ENCODE measurements at places on chromosomes 1 and 21.

DNA sequence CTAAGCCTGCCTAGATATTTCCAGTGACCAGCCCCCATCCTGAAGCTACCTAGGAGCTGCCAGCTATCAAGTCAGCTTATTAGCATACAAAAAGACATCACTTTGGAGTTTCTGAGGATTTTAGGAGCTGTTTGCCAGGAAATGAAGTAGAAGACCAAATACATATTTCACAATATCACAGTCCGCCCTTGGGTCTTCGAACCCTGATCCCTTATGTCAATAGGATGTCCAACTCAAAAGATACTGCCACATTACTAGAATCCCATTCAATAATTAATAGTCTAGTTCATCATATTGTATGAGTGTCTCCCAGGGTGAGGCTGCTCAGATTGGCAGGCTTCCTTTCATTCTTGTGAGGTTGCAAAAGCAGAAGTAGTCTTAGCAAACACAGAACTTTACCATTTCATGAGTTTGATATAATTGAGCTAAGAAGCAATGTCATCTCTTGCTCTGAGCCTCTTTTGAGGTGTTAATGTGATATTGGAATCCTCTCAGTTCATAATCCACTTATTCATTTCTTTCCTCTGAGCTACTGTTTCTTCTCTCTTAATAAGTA lies 13.6 kb downstream of the IPO9 start:
- no peak for DNase-seq

DNA sequence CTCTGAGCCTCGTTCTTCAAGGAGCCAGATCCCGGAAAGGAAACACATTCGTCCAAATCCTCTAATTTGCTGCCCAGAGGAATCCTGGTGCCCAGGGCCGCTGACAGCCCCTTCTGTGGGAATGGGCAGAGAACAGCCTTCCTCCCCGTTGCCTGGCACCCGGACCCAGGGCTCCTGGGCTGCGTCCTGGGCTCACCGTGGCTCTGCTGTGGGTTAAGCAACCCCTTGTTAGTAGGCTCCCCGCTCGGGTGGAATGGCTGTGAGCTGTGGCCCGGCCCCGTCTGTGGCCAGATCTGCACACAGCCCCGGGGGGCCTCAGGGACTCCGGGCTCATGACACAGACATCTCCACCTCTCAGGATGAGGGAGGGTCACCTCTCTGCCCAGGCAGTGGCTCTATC lies 122.9 kb upstream of the ARHGEF16 start:
- no peak for DNase-seq

DNA sequence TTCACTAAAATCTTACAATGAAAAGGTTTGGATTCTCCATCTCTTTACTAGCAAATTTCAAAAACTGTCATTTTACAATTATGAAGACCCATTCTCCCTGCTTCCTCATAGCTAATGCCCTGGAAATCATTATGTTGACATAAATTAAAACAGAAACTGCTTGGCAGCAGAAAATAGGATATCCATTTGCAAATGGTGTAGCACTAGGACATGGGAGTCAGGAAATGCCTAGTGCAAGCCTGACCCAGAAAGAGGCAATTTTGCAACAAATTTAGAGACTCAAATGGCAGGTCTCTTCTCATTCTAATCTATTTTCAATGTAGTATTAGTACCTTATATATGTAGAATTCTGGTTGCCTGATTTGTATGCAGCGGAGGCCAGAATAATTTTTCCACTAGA lies 2.2 kb downstream of the GBP5 start:
- no peak for DNase-seq

- peak; percentile 31 for DNase-seq
Observed at GRCh38 chr1:246012341-246012740, 494.7 kb downstream of the SMYD3 start.

GRCh38 chr1:170214117-170215032 lies 68.6 kb downstream of the NTMT2 start:
- DNase-seq = no peak

DNA sequence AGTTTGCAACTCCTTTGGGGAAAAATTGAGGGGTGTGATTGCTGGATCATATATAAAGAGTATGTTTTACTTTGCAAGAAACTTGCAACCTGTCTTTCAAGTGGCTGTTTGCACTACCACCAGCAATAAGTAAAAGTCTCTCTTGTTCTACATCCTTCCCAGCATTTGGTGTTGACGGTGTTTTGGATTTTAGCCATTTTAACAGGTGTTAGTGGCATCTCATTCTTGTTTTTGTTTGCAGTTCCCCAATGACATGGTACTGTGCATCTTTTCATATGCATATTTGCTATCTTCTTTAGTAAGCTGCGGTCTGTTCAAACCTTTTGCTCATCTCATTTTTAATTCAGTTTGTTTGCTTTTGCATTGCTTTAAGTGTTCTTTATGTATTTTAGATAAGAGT lies 535.5 kb downstream of the LRRIQ3 start:
- DNase-seq = no peak

DNA sequence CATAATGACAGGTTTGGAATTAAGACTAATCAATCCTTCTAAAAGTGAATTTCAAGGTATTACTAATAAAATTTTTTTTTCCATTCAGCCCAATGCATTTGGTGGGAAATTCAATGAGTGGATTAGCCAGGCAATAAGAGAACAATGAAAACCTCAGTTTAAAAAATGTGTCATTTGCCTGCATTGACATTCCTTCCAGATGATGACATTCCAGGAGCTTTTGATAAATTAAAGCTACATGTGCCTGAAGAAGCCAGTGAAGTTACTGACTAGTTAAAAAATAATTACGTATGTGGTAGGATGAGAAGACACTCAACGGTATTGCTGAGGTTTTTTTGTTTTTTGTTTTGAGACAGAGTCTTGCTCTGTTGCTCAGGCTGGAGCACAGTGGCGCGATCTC lies 37.9 kb upstream of the RC3H1 start:
- no peak for DNase-seq

GRCh38 chr1:59714966-59715365 lies 99.8 kb upstream of the HOOK1 start:
- DNase-seq = no peak

- no peak for DNase-seq
Observed at GRCh38 chr21:14120091-14120734, 90.5 kb downstream of the LIPI start.

DNA sequence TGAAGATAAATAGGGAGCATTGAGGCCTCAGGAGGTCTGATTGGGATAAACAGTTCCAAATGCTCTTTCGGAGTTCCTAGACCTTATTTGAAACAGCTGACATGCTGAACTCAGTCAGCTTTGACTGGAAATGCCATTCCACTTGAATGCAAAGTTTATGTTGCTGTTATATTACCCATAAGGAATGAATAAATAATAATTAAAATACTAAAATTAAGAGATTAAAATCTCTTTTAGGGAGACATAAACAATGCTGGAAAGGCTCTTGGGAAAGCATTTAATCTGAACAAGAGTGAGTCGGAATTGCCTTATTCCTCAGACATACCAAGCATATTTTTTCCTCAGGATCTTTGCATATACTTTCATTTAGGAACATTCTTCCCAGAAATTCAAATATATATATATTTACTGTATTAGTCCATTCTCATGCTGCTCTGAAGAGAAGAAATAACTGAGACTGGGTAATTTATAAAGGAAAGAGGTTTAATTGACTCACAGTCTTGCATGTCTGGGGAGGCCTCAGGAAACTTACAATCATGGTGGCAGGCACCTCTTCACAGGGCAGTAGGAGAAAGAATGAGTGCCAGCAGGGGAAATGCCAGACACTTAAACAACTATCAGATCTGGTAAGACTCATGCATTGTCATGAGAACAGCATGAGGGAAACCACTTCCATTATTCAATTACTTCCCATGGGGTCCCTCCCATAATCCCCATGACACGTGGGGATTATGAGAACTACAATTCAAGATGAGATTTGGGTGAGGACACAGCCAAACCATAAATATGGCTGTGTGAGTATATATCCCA lies 318.2 kb upstream of the PLXNA2 start:
- no peak for DNase-seq

DNA sequence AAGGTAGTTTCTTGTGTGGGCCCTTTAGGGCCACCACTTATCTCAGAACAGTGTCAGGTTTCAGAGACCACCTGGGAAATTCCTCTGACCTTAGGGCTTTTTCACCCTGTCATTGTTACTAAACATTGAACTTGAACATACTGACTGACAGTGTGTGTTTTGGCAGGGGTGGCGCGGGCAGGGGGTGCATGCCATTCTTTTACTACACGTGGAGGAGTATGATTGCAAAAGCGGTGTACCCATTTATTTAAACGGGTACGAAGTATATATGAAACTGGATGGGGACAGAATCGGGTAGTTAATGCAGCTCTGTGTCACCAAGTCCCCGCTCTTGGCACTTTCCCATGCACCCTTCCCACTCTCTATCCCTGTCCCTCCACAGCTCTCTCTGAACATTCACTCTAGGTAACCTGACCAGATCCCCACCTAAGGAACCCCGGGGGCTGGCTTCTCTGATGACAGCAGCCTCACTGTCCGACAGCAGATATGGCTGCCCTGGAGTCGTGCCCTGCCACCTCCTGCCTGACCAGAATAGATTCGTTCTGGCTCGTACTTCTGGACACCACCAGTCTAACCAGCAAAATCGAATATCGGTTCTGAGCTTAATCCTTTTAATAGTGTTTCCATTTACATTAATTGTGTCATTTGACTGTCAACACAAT lies 51.3 kb downstream of the NFASC start:
- DNase-seq = no peak

GRCh38 chr1:179774000-179774399 lies 30.9 kb downstream of the FAM163A start:
- DNase-seq = no peak

- DNase-seq = no peak
Observed at GRCh38 chr1:179848233-179848632, 29.4 kb downstream of the TOR1AIP2 start.
